ENCODE measurements at places on chromosomes 2 and 18.

- DNase-seq, result no peak
These were observed 318.5 kb upstream of the CWC22 start for GRCh38 chr2:180325416-180326120.

DNA sequence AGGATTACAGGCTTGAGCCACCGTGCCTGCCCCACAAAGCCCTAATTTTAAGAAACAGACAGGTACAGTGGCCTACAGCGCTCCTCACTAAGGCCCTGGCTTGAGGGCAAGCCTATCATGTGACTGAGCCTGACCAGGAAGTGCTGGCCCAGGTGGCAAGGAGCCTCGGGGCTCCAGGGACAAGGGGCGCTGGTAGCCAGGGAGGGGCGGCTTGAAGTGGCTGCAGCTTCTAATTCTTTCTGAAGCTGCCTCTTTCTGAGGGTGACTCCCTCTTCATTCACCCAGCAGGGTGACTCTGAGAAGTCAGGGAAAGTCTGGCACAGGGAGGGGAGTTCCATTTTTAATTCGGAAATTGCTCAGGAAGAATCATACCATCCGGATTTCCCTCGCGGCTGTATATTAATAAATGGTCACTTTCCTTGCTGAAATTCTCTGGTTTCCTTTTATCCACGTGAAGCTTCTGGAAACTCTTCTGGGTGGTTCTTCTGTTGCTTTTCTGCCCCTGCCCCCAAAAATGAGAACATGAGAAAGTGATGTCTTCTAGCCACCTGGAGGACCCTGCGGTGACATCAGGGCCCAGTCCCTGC, 115.7 kb downstream of the FAM210A start:
- no peak for DNase-seq

GRCh38 chr2:83067947-83068346, 1391.1 kb downstream of the SUCLG1 start:
- DNase-seq, result no peak

GRCh38 chr2:11753886-11754699, 7.7 kb downstream of the LPIN1 start:
- DNase-seq, result no peak

DNA sequence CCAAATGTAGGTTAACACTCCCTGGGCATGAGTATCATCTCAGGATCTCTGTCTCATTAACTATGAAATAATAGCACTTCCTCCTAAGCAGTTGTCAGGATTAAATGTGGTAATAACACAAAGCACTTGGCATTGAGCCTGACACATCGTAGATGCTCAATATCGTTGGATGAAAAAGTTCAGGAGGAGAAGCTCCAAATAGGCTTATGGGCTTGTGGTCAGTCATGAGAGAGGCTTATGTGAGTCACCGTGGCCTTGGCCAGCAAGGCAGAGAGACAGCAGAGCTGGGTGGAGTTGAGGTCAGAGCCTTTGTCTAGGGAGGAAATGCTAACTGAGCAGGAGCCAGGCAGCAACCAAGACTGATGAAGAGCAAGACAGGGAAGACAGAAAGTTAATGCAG, 68.3 kb upstream of the PPM1B start:
- DNase-seq, result no peak

DNA sequence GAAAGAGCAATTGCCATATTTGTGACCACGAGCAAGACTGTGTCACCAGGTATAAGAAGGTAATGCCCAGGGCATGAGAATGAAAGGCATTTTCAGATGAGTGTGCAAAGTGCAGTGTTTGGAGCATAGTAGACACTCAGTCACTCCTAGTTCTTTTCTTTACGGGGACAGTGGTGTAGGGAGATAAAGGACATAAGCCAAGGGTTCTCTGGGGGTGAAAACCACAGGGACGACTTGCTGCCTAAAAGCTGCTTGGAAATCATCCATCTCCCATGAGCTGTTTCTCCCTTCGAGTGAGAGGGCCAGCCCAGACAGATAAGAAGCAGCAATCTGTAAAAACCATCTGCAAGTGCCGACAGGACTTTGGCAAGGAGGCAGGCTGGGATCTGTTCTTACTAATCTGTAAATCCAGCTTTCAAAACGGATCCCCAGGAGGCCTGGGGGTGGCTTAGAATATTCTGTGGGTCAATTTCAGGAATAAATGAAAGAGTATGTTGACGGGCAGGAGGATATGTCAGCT, 221.6 kb downstream of the LPIN1 start:
- DNase-seq, result no peak

DNA sequence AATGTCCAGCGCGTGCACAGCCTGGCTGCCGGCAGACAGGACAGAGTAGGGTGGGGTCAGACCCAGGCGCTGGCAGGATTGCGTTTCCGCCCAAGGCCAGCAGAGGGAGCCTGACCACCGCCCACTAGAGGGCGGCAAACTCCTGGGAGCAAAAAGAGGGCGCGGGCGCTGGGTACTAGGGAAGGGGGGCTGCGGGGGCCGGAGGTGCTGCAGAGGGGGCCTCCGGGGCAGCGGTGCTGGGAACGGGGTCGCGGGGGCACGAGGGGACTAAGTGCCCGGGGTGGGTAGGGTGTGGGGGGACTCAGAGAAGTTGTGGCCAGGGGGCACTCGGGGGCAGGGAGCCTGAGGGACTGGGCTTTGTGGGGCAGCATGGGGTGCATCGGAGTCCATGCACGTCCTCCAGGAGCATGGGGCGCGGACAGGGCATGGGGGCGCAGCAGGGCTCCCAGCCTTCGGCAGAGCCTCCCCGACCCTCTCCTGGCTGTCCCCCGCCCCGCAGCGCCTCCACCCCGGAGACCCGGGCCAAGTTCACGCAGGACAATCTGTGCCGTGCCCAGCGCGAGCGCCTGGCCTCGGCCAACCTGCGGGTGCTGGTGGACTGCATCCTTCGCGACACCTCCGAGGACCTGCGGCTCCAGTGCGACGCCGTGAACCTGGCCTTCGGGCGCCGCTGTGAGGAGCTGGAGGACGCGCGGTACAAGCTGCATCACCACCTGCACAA, 3.2 kb downstream of the TEKT4 start:
- peak; percentile 79 for DNase-seq

GRCh38 chr2:160044728-160045127, 17.7 kb downstream of the PLA2R1 start:
- DNase-seq, result no peak

GRCh38 chr2:54879032-54879431, 155.6 kb downstream of the EML6 start:
- DNase-seq, result no peak

GRCh38 chr18:48851599-48851960, 99.2 kb downstream of the SMAD7 start:
- DNase-seq, result no peak

- peak; percentile 88 for DNase-seq
These were observed at the start of gene COQ10B for GRCh38 chr2:197453123-197453913. TSS of gene COQ10B (plus strand) at chr2:197453552. CDS start at chr2:197453561, 9 bp downstream.

GRCh38 chr2:218981390-218981880, 3.5 kb downstream of the FEV start:
- peak; percentile 15 for DNase-seq

DNA sequence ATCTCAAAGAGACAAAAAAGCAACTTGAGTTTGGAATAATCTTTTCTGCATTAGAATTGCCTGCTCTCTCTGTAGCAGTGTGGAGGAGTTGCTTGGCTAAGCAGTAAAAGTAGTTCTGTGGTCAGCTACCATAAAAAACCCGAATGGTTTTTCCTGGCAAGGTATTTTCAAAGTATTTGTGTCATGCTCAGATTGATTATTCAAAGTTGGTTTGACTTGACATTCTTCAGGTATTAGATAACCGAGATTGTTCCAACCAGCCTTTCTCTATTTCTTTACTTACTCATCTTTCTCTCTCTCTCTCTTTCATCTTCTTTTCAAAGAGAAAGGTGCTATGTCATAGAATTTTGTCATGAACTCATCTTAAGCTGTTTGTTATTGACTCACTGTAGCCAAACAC, 404.9 kb downstream of the CPS1 start:
- no peak for DNase-seq

DNA sequence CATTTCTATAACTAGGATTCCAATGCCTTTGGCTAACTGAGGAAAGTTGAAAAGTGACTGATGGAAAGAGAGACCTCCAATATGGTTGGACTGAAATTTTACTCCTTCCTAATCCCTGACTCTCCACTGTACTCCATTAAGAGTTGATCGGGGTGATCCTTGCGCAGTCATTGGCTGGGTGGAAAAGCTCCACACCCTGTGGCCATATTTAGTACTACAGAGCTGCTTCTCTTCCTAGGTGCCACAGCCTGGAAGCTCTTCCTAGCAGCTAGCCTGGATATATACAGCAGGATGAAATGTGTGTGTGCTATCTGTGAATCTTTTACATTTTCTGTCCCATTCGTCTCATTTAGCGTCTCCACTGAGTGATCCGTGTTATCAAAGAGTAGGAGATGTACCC, 71.2 kb downstream of the MEP1B start:
- no peak for DNase-seq

DNA sequence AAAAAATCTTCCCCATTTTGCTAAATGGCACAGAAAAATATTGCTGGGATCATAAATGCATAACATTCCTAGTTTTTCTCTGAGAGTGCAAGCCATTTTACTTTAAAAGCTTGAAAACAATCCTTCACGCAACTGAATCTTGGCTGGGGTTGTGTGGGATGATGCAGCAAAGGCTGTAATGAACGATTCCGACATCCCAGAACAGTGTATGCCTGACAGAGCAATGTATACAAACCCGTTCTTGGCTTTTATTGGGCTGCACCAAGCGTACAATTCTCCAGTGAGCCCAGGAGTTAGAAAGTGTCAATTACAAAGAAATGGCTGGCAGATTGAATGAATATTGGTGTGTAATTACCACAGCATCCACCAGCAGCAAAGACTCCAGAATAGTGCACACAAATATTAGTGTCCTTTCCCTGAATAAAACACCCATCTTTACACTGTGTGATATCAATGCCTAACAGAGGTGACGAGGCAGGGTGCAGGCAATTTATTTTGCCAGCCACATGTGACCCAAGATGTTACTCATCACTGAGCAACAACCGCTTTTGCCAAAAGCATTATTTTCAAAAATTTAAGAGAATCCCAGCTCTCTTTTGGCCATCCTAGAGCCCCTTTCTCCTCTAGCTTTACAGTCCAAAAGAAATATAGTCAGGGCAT, 578.6 kb upstream of the CHAC2 start:
- no peak for DNase-seq

DNA sequence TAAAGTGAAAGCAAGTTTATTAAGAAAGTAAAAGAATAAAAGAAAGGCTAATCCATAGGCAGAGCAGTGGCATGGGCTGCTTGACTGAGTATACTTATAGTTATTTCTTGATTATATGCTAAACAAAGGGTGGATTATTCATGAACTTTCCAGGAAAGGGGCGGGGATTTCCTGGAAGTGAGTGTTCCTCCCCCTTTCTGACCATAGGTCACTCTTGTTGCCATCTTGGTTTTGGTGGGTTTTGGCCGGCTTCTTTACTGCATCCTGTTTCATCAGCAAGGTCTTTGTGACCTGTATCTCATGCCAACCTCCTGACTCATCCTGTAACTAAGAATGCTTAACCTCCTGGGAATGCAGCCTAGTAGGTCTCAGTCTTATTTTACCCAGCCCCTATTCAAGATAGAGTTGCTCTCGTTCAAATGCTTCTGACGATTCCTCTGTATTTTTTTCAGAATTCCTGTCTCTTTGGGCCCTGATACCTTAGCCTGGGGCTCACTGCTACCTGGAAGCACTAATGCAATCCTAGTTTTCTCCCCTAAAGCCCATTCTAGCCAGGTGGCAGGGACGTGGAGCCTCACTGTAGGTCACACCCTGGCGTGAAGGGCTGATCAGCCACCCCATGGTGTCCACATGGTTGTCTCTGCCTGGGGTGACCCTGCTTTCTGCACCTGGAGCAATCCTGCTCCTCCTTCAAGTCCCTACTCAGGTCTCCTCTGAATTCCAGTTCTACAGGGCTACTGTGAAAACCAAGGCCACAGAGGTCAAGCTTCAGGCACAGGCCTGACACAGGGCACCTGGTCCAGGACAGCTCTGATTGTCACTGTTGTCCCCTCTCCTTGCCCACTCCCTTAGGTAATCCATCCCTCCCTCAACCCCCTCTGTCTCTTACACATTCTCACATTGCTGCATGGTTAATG, 6.0 kb upstream of the SLC35F6 start:
- DNase-seq, result no peak

DNA sequence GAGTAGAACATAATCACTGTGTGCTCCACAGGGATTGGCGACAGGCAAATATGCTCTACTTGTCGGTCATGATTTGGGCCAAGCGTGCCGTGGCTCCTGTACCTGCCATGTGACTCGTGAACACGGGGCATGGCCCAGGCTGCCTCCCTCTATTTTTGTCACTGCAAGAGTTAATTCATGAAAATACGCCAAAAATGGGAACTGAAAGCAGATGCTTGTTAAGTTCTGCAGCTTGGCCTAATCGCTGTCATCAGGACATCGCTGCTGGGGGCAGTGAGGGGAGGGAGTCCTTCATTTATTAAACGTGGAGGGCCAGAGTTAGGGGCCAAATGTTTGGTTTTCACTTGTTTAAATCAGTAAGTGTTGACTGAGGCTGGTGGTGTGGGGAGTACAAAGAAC, 177.8 kb downstream of the BCL2 start:
- DNase-seq, result no peak

GRCh38 chr18:10101729-10102128, 187.9 kb downstream of the VAPA start:
- no peak for DNase-seq

GRCh38 chr2:230899287-230899686, 25.8 kb downstream of the GPR55 start:
- no peak for DNase-seq

DNA sequence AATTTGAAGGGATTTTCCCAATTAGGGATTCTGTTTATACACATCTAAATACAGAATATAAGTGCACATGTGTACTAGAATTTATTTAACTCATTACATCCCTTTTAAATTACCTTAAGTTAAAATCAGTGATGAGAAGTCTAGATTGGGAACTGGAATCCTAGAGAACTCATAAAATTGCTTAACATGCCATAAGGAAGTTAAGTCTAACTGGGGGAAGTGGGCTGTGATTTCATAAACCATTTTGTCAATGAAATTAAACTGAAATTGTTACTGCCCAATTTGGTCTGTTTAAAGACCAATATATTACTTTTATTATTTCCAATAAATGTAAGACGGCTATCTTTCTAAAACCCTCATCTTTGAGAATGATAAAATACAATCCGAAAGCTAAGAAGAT, 72.3 kb upstream of the CD226 start:
- no peak for DNase-seq

- no peak for DNase-seq
These were observed 39.7 kb downstream of the KIDINS220 start for GRCh38 chr2:8797682-8798081.

DNA sequence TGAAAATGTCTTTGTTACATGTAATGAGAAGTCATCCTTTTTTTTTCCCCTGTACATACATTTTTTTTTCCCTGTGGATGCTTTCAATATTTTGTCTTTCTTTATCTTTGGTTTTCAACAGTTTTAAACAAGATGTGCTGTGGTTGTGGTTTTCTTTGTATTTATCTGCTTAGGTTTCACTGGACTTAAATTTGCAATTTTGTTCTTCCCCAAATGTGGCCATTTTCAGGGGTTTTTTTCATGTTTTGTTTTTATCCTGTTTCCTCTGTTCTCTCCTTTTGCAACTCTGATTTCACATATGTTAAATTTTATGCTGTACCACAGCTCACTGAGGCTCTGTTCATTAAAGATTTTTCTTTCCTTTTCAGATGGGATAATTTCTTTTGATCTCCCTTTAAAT, 41.7 kb downstream of the GALNT1 start:
- DNase-seq, result no peak

GRCh38 chr2:134411279-134411827, 157.5 kb downstream of the MGAT5 start:
- DNase-seq, result no peak

- no peak for DNase-seq
These were observed 24.6 kb downstream of the DOCK10 start for GRCh38 chr2:225017713-225018112.
